ENCODE measurements at places on chromosomes 4 and X.

DNA sequence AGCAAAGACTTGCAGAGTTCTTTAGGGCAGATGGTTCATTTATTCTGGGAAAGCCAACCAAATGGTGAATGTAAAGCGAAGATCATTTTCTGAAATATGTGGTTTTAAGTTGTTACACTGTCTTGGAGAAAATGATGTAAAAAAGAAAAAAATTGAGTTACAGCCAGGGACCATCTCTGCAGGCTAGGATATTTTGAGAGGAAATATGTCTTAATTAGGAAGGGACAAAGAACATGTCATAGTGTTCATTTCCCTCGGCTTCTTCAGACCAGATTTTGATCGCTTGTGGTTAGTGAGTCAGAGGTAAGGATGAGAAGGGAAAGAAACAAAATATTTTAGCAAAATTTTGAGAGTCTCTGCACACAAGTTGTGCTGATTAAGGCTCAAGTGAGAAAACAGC lies 59.0 kb upstream of the C1QTNF7 start:
- no peak for DNase-seq

- DNase-seq = no peak
Observed at GRCh38 chr4:152072906-152073305, 312.1 kb upstream of the GATB start.

DNA sequence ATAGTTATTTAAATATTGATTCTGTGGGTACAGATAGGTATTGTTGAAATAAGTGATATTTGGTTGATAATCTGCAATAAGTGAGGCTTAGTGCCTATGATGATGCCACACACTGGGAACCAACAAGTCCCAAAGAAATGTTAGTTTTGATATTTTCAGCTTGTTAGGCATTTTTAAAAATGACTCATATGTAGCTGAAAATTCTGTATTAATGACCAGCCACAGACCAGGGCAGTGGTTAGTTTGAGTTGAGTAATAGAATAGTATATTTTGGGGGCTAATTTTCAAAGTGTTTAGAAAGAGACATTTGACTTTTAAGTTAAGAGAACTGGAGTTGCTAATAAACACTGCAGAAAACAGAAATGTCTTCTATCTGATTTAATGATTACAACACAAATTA lies 9.4 kb downstream of the INTU start:
- DNase-seq = no peak

DNA sequence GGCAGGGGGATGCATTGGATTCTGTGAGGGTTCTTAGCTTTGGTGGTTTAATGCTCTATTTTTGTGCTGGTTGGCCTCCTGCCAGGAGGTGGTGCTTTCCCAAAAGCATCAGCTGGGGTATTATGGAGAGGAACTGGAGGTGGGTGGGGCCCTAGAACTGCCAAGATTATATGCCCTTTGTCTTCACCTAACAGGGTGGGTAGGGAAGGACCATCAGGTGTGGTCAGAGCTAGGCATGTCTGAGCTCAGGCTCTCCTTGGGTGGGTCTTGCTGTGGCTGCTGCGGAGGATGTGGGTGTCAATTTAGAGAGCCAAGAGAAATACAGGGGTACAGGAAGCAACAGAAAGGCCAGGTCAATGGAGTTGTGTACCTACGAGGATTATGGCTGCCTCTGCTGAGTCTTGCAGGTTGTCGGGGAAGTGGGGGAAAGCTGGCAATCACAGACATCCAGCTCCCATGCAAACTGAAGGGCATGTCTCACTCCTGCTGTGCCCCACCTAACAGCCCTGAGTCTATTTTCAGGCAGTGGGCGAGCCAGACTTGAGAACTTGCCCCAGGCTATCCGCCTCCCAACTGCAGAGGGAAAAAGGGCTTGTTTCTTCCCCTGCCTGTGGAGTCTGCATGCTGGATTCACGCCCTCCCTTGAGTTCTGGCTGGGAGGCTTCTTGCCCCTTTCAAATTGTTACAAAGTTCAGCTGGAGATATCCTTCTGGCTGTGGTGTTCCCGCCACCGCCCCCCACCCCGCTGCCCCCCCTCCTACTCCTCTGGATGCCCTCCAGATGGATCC lies 212.0 kb downstream of the COMMD8 start:
- DNase-seq = no peak

DNA sequence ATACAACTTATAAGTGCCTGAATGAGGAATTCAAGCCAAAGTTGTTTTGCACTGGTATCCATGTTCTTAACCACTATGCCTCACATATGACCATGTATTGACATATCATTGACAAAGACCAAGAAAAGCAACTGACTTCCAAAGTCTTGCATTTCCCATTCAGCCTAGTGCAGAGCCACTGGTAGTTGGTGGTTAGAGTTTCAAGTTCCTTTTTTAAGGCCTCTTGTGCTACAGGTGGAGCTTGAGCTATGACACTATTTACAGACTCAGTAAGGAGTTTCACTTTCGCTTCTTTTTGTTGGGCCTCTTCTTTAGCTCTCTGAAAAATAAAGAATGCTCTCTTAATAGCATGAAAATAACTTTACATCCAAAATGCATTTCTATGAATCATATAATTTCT lies 763.0 kb downstream of the DMD start:
- DNase-seq = no peak

DNA sequence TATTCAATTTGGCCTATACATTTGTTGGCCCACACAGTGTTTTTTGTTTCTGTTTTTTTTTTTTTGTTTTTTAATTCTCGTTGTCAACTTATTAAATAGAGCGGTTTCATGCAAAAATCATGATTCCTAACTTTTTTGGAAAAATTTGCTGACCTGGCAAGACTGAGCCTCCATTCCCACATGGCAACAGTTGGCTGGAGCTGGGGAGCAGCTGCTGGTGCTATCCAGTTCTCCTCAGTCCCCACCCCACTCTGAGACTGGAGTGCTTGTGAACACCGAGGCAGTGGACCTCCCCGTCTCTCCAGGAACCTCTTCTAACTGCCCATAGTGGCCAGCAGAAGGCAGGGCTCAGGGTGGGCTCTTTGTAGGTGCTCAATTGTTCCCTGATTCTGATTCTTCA lies 95.7 kb upstream of the OTUD4 start:
- no peak for DNase-seq

GRCh38 chrX:9884031-9884779 lies 83.0 kb upstream of the CLDN34 start:
- no peak for DNase-seq

DNA sequence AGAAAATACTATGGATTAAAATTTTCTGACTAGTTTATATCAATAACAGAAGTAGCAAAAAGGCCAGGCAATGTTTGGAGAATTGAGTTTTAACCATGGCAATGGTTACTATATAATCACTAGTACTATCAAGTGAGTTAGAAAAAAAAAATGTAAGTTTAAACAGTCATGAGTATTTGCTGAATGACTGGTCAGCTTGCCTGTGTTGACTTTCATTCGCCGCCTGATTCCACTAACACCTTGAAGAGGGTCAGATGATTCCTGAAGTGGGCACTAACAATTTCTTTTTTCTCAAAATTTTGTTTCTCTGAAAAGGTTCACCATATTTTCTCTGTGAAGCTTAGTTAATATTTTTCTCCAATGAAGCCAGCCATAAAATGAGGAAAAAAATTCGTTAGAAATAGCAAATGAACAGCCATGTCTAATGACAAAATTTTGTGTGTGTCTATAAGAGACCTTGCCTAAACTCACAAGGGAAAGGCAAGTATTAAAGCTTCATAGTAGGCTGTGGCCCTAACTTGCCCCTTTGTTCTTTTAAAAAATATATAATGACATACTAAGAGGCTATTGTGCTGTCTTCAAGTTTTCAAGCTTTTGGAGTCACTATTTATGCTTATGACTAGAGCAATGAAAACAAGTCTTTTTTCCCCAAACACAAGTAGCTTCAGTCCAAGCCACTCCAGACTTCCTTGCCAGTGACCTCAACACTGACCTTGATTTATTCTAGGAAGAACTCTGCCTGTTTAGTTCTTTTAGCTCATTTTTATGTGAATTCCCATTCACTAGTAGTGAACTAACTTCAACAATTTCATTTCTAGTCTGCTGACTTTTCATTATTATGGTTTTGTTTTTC lies 18.4 kb upstream of the FHDC1 start:
- no peak for DNase-seq

- DNase-seq = peak; percentile 87
Observed at GRCh38 chr4:109729718-109730618, at the start of gene PLA2G12A. PLA2G12A (minus strand) TSS chr4:109730070; CDS start chr4:109729809, 261 bp downstream.

GRCh38 chr4:106809076-106809475 lies 227.0 kb downstream of the DKK2 start:
- DNase-seq = peak; percentile 16

GRCh38 chrX:120429776-120430540 lies 39.1 kb downstream of the LAMP2 start:
- DNase-seq = no peak

DNA sequence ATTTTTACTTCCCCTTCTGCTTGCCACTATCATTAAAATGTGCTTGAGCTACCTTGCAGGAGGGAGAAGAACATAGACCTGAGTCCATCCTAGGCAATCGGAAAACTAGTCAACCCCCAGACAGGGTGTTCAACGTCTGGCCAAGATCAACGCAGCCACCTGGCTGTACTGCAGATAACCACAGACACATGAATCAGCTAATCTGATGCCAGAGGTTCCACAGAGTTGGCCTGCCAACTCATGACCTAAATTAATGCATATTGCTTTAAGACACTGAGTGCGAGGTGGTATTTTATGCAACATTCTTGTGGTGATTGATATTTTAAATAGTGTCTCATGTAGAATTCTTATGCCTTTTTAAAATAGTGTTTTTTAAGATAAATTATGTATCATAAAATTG lies 1283.8 kb upstream of the PABPC4L start:
- DNase-seq = no peak

- DNase-seq = no peak
Observed at GRCh38 chr4:183607894-183608293, 51.1 kb downstream of the RWDD4 start.

DNA sequence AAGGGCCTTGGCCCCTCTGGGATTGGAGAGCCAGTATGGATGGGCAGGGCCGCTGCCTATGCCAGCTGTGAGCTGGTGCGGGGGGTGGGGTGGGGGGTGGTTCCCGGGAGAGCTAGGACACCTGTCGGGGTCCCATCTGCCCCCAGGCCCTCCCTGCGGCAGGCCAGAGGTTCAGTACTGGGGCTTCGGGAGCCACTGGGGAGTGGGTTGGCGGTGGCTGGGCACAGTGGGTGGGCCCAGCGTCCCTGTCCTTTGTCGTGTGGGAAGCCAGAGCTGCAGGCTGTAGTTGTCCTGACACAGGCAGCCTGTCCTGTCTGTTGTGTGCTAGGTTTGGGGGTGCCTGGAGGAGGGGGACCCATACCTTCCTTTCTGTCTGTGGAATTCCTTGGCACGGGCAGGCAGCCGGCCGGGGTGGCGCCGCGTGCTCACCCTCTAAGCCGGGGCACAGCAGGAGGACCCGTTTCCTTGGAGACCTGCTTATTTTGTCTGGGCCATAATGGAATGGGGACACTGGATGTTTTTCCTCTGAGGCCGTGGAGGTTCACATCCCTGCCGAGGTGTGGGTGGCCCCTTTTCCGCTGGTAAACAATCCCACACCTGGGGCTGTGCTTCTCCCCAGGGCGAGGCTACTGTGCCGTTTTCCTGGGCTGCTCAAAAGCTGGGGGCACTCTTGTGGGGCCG lies 14.8 kb downstream of the DOK7 start:
- no peak for DNase-seq

DNA sequence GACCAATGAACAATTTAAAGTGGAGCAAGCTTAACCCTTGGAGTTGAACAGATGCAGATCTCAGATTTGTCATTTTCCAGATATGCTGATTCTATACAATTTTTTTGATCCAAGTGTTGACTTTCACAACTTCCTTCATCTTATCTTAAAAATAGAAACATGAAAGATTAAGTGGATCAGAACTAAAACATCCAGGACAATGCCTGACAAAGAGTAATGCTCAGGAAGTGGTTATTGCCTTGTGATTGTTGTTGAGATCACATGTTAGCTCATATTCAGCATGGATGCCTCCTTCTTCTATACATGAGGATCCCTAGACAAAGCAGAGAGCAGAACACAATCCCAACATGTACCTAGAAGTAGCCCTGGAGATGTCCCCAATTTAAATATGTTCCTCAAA lies 160.9 kb downstream of the PPARGC1A start:
- no peak for DNase-seq

DNA sequence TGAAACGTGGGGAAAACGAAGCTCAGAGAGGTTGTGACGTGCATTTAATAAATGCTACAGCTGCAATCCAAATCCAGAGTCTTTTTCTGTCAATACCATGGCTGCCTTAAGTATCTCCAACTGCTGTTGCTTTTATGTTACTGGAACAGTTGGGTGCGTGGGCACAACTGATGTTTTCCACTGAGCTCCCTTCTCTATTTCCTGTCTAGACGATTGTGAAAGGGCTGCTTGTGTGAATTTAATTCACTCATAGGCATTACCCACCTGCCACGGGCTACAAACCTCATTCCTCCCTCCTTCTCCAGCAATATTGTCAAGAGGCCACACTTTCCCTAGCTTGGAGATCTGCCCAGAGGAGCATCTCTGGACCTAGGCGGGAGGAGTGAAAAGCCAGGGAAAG lies 526.0 kb downstream of the MID1IP1 start:
- DNase-seq = no peak

GRCh38 chr4:53196882-53197771 lies 168.7 kb downstream of the SCFD2 start:
- peak; percentile 36 for DNase-seq

GRCh38 chrX:120755066-120755846 lies 120.4 kb downstream of the CT47B1 start:
- no peak for DNase-seq

DNA sequence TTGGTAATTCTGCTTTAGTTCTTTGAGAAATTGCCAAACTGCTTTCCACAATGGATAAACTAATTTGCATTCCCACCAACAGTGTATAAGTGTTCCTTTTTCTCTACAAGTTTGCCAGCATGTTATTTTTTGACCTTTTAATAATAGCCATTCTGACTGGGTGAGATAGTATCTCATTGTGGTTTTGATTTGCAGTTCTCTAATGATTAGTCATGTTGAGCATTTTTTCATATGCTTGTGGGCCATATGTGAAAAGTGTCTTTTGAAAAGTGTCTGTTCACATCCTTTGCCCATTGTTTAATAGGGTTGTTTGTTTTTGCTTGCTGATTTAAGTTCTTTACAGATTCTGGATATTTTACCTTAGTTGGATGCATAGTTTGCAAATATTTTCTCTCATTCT lies 25.9 kb downstream of the ENPEP start:
- DNase-seq = no peak

GRCh38 chr4:189445613-189446012 lies 495.1 kb upstream of the FRG1 start:
- no peak for DNase-seq

GRCh38 chr4:42352049-42352448 lies 45.2 kb upstream of the SHISA3 start:
- DNase-seq = no peak

DNA sequence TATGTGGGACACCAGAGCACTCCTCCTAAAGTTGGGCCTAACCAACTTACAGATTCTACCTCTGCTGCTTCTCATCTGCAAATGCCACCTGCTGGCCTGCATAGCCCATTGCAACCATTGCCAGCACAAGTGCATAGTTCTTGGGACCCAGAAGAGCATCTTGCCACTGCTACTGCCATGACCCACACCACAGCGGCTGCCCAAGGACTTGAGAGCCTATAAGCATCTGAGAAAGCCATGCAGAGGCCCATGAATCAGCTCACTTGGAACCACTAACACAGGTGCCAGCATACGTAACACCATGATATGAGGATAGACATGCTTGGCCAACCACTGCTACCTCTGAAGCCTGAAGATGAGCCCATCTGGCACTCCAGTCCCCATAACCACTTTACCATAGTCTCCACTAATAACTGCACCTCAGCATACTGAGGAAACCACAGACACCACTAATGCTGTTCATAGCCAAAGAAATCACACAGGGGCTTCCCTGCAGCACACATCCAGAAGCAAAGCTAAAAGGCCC lies 258.1 kb upstream of the AGTR2 start:
- DNase-seq = peak; percentile 53

All from HEK293T (cell line).